ENCODE measurements at places on chromosomes 1 and 21.
A peak's percentile ranks its signal among the peaks of the same experiment; 100 is the strongest.

DNA sequence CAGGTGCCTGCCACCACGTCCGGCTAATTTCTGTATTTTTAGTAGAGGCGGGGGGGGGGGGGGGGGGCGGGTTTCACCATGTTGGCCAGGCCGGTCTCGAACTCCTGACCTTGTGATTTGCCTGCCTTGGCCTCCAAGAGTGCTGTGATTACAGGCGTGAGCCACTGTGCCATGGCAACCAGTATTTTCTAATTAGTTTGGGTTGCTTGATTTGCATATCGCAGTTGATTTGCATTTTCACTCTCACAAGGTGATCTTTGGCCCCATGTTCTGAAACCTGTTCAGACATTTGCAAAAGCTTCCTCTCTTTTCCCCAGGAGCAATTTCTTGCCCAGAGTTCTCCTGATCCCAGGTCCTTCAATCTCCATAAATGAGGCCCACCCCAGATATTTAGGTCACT lies 1.7 kb downstream of the TOR3A start:
- DNase-seq, result no peak

- DNase-seq, result no peak
These were observed 47.9 kb downstream of the PHACTR4 start for GRCh38 chr1:28417441-28417922.

DNA sequence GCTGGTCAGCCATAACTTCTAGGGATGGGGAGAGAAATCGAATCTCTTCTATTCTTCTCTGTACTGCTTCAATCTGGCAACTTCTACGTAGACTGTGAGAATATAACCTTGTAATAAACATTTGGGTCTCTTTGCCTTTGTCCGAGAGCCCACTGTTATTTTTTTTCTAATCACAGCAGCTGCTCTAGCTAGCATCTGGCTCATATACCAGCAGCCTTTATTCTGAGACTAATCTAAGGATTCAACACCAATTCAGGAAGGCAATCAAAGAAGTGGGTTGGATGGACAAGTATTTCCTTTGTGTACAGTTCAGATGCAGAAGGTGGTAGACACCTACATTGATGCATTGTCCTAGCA lies 15.6 kb downstream of the PCP4 start:
- DNase-seq, result no peak

DNA sequence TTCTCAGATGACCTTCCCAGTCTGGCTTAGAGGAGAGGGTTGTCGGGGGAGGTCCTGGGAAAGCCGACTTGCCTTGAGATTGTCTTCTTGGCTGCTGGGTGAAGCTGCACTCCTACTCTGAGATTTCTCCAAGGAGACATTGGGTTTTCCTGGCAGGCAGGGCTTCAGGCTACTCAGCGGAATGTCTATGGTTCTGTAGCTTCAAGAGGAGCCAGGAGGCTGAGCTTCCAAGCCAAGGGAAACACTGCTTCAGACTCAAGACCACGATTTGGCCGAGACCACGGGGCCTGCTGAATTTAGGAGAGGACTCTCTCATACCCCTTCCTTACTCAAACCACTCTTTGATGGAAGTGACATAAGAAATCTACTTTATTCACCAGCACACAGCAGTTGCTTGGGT lies 67.8 kb downstream of the NTMT2 start:
- DNase-seq, result no peak

DNA sequence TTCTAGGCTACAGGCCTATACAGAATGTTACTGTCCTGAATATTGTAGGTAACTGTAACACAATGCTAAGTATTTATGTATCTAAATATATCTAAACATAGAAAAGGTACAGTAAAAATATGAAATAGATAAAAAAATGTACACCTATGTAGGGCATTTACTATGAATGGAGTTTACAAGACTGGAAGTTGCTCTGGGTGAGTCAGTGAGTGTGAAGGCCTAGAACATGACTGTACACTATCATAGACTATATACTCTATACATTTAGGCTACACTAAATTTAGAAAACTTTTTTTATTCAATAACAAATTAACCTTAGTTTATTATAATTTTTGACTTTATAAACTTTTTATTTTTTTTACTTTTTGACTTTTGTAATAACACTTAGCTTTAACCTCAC lies 136.9 kb downstream of the DUSP10 start:
- DNase-seq, result no peak

- no peak for DNase-seq
These were observed 81.9 kb downstream of the FGGY start for GRCh38 chr1:59378621-59379370.

- DNase-seq, result no peak
These were observed 225.2 kb upstream of the LYPLAL1 start for GRCh38 chr1:218948446-218948845.

DNA sequence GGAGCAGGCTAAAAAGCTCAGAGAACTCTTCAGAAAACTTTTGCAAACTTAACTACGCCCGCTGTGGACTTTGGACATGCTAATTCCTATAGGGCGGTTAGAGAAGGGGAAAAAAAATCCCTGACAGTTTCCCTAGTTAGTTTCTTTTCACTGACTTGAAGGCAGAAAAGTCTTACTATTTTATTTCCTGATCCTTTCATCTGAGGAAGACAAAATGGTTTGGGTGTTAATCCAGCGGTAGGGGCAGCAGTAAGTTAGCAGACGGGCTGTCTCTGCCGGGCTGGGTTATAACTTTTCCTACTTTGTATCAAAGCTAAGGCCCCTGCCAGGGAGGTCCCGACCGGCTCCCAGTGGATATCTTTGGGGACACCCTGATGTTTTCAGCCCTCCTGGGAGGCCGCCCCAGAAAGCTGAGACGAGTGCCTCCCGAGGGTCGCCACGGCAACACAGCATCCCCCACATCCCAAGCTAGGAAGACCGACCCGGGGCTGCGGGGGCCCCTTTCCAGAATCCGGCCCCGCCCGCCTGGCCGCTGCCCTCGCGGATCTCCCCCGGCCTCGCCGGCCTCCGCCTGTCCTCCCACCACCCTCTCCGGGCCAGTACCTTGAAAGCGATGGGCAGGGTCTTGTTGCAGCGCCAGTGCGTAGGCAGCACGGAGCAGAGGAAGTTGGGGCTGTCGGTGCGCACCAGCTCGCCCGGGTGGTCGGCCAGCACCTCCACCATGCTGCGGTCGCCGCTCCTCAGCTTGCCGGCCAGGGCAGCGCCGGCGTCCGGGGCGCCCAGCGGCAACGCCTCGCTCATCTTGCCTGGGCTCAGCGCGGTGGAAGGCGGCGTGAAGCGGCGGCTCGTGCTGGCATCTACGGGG lies 162.6 kb downstream of the RUNX1 start:
- peak; percentile 24 for DNase-seq

- no peak for DNase-seq
These were observed 6.7 kb upstream of the IL10RB start for GRCh38 chr21:33259428-33259827.

All from KG1 (cell line).